ENCODE measurements at places on chromosomes 2 and 18. TPM values are rescaled to one million over a fixed set of nuclear protein-coding genes. Genes with fewer than 3 reads are reported as not detected.
A peak's percentile ranks its signal among the peaks of the same experiment; 100 is the strongest.

Gene OTX1
- total RNA-seq: not detected

Gene IL1RL1
- total RNA-seq: 1.4 TPM

DNA sequence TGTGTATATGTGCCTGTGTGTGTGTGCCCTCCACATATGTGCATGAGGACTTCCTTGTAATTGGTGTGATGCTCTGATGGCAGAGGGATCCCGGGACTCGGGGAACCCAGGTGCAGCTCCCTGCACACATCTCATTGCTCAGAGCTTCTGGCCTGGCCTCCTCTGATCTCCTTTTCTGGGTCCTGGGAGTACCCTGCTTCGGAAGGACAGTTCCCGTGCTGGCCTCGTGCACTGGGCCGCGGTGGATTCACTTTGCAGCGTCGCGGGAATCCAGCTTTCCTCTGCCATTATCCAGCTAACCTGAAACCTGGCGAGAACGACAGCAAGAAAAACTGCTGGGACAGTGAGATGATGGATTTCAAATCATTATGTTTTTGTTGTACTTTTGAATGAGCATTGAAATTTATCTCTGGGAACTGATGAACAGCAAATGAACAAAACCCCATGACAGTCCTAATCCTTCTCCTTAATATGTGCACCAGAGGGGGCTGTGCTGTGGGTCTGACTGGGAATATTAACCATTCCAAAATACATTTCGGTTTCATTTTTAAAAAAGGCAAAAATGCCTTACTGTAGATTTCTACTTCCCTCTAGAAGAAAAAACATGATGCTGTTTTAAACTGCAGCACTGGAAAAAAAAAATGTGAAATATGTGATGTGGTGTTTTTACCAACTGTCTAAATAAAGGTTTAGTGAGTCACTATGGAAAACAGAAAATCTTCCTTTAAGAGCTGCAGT is 78.2 kb downstream of the PTGR3 start:
- DNase-seq: no peak

- no peak for DNase-seq
These were observed 343.5 kb downstream of the MTX2 start for GRCh38 chr2:176612736-176613135.

DNA sequence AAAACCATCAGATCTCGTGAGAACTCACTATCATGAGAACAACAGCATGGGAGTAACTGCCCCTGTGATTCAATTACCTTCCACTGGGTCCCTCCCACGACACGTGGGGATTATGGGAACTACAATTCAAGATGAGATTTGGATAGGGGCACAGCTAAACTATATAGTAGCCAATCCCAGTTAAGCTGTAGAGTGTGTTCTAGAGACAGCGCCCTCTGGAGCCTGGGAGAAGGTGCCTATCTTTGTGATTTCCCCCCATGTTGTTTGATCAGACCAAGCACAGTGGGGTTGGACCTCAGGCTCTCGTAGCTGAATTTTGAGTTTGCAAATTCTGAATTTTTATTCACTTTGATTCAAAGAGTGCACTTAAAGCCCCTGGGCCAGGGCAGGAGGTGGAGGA is 108.2 kb upstream of the TWIST2 start:
- DNase-seq: no peak

- DNase-seq: no peak
These were observed 144.0 kb downstream of the TNS1 start for GRCh38 chr2:217858519-217859491.

DNA sequence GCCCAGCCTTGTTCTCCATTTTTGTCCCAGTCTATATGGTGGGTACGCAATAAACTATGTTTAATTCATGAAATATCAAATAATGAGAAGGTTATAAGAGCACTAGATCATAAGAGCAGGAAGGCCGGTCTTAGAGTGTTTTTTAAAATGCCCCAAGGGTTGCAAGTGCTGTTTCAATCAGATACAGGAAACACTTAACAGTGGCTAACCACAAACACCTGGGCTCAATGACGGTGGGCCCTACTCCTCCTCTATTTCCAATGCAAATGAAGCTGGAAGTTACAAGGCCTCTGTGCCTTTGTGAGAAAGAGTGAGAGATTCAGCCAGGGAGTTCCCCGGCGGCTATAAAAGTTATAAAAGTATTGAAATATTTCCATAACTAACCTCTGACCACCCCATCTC is 18.9 kb upstream of the WDR33 start:
- peak; percentile 66 for DNase-seq

GRCh38 chr2:204362581-204362980 is 182.7 kb upstream of the PARD3B start:
- no peak for DNase-seq

- peak; percentile 22 for DNase-seq
These were observed 371.1 kb upstream of the ID2 start for GRCh38 chr2:8310557-8311455.

- DNase-seq: no peak
These were observed 43.5 kb upstream of the NPAS2 start for GRCh38 chr2:100776445-100776844.

DNA sequence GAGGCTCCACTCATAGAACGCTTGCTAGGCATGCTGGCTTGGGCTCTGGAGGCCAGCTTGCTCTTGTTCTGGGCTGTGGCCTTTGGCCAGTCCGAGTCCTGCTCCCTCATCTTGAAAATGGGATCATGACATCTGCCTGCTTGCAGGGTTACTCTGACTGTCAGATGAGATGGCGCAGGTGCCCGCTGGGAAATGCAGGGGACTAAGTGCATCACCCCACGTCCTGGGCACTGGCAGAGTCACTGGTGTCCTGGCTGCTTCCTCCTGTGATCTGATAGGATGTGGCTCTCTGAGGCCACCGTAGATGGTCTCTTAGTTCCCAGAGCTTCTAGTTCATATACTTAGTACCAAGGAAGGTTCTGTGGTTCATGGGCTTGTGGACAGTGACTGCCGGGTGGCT is 18.5 kb downstream of the LDLRAD4 start:
- no peak for DNase-seq

All from T-cell (primary cell).